HT1080 (cell line): ENCODE measurements at places on chromosomes 5 and 9. TPM values are rescaled to one million over a fixed set of nuclear protein-coding genes. Genes with fewer than 3 reads are reported as not detected.

GRCh38 chr9:80085668-80086067, 513.9 kb downstream of the TLE4 start:
- DNase-seq = no peak

GRCh38 chr9:14398473-14398872, 84.5 kb upstream of the NFIB start:
- no peak for DNase-seq

GRCh38 chr5:54021431-54022164, 288.8 kb downstream of the ARL15 start:
- DNase-seq = peak; percentile 26

GRCh38 chr9:118366228-118366627, 662.0 kb downstream of the TLR4 start:
- peak; percentile 20 for DNase-seq

DNA sequence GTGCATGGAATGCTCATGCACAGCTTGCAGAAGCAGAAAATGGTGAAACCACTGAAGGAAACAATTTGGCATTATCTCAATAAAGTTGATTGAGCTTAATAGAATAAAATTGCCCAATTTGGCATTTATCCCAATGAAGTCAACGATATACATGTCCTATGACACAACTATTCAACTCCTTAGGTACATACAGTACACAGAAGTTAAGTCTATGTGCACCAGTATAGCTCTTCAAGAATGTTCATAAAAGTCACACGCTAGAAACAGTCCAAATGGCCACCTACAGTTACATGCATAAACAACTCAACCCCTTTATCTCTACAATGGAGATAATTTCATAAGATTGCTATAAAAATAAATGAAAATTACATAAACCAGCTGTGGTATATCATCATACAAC, 184.5 kb downstream of the DENND1A start:
- DNase-seq = no peak

DNA sequence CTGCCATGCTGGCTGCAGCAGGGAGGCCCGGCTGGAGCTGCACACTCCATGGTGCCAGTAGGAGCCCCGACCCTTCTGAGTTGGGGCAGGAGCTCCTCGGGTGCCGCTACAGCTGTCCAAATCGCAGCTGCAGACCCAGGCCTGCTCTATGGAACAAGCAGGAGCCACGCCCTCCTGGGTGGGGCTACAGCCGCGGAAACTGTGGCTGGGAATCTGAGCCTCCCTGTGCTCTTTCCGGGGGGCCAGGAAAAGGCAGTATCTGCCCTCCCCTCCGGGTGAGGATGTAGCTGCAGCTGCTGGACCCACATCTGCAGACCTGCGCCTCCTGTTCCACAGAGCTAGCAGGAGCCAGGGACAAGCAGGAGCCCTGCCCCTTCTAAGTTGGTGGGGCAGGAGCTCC, 278.9 kb upstream of the ACTBL2 start:
- DNase-seq = no peak

- no peak for DNase-seq
Observed at GRCh38 chr5:40606077-40606765, 73.5 kb upstream of the PTGER4 start.

- no peak for DNase-seq
Observed at GRCh38 chr5:91397791-91398190, 14.7 kb upstream of the ARRDC3 start.

DNA sequence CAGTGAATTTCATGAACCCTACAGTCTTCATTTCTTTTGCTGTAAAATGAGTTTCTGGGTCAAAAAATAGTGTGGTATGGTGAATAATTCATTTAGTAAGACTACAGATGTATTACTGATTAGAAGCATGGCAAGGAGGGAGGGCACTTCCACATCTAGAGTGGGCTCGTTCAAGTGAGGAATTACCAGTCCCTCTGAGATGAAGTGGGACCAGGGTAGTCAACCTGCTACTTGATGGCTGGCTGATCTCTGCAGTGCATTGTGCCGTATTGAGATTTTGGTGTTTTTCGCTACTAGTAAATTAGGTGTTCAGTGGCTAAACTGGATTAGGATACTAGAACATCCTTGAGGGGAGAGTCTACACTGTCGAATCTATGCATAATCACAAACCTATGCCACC, 10.8 kb downstream of the CDC37L1 start:
- DNase-seq = no peak

DNA sequence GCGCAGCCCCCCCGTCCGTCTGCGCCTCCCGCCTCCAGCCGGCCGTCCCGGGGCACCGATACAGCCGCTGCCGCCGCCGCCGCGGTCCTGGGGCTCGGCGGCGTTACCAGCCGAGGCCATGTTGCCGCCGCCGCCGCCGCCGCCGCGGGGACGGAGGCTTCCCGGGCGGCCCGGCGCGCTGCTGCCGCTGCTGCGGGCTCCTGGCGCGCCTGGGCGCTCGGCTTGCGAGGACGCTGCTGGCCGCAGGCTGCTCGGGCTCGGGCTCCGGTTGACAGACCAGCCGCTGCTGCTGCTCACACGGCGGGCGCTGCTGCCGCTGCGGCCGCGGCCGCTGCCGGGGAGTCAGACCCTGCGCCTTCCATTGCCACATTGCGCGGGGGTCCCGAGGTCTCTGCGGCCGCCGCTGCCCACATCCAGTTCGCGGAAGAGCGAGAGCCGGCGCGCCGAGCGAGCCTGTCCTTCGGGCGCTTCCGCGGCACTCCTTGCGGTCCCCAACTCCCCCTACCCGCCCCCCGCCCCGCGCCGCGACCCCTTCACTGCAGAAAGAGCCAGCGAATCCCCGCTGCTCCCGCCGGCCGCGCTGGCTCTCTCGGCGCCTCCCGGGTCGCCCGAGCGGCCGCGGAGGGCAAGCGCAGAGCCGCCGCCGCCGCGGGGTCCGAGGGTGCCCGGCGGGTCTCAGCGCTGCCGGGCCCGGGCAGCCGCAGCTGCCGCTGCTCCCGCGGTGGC, 8.4 kb downstream of the PTCH1 start:
- no peak for DNase-seq

DNA sequence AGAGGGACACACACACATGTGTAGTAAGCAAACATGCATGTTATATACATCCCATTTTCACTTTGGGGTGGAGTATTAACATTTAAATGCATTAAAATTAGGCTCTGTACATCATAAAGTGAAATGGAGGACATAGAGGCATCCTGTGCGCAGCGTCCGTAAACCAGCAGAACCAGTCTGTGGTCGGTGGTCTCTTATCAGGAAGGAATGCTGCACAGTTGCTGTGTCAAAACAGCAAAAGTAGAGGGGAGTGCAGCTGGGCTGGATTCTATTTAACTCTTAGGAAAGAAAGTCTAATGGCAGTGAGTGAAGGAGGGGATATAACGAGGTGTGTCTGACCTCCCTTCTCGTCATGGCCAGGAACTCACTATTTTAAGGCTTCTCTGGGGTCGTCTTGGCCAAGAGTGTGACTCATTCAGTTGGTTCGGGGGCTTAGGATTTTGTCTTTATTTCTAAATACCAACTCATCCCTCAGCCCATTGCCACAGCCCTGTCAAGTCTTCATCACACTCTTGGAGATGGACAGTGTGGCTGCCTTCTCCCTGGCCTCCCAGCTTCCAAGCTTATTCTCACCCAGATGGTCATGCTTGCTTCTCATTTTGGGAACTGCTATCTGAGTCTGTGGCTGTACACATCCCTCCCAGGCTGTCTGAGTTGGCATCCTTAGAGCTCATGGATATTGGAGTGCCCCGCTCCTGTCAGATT, 20.1 kb upstream of the CXCL14 start:
- DNase-seq = no peak

DNA sequence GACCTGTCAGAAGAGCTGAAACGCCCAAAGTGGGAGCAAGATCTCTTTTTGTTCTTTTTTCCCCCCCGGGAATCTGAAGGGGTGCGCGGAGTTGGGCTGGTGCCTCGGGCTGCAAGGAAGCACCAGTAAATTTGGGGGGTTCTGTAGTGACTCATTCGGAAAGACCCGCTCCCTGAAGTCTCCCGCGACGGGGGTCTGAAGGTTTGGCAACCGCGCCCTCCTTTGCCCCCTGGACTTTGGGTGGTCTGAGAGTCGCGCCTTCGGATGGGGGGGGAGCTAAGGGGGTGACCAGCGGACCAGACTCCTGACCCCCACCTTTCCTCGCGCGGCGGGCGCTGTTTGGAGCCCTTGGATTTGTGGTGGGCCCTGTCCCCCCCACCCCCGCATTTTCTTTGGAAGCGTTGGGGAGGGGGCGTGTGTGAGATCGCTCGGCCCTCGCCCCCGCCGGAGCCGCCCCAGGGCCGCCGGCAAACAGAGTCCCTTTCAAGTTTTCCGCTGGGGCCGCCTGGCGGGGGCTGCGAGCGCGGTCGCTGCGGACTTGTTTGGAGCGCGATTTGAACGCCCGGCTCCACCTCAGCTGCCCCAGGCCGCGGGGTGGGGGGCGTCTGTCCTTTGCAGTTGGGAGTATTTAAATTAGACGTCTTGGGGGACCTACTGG, 2.0 kb downstream of the CXXC5 start:
- no peak for DNase-seq

- DNase-seq = no peak
Observed at GRCh38 chr9:122058709-122059108, 34.4 kb downstream of the TTLL11 start.

DNA sequence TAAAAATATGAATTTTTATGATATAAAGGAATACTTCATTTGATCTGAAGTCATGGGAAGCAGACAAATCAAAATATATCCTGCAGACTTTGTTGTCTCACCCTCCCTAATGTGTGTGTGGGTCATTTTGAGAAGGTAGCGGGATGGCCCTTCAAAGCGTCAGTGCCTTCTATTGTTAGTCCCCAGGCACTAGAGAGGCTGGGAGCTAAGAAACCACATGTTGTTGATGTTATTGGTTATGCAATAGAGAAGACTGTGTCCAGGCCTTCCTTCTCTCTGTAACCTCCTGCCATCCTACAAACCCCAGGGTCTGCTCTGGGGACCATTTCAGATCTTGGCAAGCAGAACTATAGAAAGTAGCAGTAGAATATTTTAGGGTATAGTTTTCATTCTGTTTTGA, 94.7 kb downstream of the NLN start:
- no peak for DNase-seq

GRCh38 chr9:83935276-83935935, 14.2 kb upstream of the KIF27 start:
- peak; percentile 83 for DNase-seq

DNA sequence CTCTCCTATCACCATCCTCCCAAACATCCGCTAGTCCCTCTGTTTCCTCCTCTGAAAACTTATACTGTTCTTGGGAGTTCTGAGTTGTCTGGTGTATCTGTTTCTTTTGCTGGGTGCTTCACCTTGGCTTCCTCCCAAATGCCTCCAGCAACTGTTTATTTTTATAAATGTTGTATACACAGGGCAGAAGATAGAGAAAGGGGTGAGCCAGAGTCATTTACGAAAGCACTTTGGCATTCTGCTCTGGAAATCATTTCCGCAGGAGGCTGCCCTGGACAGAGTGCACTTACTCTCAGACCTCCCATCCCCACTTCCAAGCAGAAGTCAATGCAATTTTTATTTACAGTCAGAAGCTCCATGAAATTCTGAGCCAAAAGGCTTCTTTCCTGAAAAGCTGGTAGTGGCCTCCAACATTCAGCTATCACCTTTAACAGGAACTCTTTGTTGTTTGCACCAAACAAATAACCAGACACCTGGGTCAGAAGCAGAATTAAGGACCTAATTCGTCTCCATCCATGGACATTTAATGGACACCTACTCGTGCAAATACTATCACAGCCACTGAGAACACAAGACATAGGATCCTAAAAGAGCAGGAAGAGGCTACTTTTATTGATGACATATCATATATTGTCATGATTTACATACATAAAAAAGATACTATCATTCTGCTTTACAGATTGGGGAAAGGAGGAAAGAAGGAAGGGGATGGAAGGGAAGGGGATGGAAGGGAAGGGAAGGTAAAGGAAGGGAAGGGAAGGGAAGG, 229.5 kb upstream of the PAPPA start:
- no peak for DNase-seq

DNA sequence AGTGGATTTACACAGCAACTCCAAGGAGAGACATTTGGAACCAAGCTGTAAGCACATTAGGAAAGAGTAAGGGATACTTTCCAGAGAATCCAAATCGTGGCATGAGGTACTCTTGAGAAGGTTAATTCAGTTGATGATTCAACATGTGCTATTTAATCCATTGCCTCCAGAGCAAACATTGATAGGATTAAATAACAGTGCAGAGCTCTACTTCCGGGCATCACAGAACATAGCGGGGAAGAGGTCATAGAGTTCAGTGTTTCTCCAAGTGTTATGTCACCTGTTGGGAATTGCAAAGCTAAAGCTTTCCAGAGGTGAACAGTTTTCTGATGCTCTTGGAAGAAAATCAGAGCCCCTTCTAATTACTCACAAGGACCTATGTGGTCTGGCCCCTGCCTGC, 127.5 kb downstream of the PPP2R2B start:
- peak; percentile 38 for DNase-seq

- DNase-seq = no peak
Observed at GRCh38 chr9:88358723-88359122, 29.5 kb upstream of the SPIN1 start.

DNA sequence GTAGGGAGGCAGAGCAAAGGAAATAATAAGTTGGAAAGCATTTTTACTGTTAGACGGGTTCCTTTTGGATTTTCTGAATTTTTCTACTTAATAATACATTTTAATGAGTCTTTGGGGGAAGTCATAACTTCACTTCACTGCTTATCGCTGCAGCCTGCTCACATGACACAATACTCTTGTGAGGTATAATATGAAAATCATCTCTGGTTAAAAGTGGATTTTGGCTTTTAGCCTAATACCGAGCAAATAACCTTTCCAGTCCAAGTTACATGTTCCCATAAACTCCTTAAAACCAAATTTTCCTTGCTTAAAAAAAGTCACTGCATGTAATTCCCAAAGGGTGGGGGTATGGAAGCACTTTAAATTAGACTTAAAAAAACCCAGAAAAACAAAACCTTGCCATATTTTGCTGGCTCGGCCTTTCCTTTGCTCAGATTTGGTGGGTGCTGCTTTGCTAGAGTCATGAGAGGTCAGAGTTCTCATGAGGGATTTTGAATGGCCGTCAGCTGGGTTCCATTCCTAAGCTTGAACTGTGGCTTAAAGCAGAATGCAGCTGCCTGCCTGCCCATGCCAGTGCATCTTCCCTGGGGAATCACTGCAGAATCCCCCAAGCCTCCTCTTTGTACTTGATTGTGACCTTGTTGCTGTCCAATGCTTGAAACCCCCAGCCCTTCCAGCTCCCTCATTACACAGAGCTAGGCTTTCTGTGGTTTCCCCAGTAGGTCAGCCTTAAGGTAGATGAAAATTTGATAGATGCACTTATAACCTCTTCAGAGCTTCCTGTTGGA, 331.8 kb downstream of the KDM4C start:
- no peak for DNase-seq

GRCh38 chr5:7794311-7794710, 56.6 kb downstream of the CFAP90 start:
- DNase-seq = no peak

- DNase-seq = no peak
Observed at GRCh38 chr9:22079873-22080341, 70.8 kb upstream of the CDKN2B start.

- DNase-seq = no peak
Observed at GRCh38 chr9:98150721-98151120, 31.7 kb upstream of the TRIM14 start.

Gene ATOX1
- 208 and 248 TPM in 2 replicates for total RNA-seq

Gene FBXL7
- total RNA-seq = 1.4 and 2.5 TPM in 2 replicates

Gene SVEP1
- total RNA-seq = under 0.01 TPM in 1 of 2 replicates, not detected in the other

Gene LHFPL2
- 18.8 and 25.9 TPM in 2 replicates for total RNA-seq

Gene FREM1
- 0.05 and 0.10 TPM in 2 replicates for total RNA-seq

Gene CAMK4
- total RNA-seq = 28.0 and 35.4 TPM in 2 replicates

Gene SGCD
- 0.29 and 0.43 TPM in 2 replicates for total RNA-seq

Gene TMEFF1
- 0.61 and 1.2 TPM in 2 replicates for total RNA-seq
